ENCODE measurements at places on chromosomes 6 and 20. TPM values are rescaled to one million over a fixed set of nuclear protein-coding genes. Genes with fewer than 3 reads are reported as not detected.

DNA sequence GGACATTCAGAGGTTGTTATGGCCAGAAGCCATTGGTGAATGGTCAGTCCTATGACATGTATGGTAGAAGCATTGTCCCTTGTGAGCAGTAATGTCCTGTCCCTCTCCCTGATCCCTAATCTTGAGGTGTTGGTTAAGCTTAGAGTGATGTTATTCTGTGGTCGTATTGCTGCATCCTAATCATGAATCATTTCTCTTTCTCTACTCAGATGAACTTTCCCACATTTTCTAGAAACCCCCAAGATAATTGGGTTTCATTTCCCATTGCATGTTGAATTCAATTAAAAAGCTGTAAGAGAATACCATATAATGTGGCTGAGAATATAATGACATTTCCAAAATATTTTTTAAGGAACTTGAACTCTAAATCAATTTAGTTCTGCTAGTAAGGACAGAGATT is 175.1 kb downstream of the PLCB4 start:
- DNase-seq, result no peak

The CNBD2 gene
- 3.4 TPM for total RNA-seq

- no peak for DNase-seq
These were observed 9.2 kb downstream of the RAET1G start for GRCh38 chr6:149913540-149914240.

DNA sequence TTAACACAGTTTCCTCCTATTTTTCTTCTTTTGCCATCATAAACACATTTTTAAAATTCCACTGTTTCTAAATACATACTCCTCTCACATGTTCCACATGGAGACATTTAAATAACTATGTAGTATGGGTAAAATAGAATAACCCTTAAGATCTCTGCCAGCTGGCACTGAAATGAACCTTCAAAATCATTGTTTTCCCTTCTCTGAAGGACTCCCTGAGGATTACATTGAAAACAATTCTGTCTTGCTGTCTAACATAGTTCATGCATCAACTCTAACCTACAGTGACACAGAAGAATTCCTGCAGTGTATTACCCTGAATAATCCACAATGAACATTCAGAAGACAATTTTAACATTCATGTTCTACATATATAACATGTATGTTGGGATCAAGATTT is 1361.8 kb upstream of the CITED2 start:
- no peak for DNase-seq

DNA sequence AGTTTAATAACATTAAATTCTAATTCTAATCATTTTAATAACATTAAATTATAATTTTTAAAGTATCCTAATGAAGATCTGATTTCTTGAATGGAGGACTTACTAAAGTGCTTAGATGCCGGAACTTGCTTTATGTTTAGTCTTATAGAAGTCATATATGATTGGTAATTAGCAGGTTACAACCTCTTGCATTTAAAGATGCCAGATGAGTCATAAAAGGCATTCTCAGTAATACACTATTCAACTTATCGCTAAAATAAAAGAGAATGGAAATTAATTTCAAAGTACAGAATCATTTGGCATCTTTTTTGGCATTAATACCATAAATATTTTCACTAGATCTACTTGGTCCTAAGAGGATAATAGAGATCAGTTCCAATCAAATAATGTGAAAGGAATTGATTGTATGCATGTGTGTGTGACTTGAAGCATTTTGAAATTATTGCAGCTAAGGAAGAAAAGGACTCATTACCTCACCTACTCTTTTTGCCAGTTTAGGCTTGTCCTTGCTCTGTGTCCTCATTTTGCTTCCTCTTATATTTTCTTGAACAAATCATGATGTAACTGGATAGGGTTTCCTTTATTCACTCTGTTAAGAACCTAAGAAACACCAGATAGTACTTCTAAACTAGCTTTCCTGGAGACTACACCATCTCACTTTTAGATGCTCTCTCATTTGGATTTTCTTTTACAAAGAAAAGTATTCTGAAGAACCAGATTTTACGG is 2.7 kb downstream of the COL21A1 start:
- DNase-seq, result no peak

DNA sequence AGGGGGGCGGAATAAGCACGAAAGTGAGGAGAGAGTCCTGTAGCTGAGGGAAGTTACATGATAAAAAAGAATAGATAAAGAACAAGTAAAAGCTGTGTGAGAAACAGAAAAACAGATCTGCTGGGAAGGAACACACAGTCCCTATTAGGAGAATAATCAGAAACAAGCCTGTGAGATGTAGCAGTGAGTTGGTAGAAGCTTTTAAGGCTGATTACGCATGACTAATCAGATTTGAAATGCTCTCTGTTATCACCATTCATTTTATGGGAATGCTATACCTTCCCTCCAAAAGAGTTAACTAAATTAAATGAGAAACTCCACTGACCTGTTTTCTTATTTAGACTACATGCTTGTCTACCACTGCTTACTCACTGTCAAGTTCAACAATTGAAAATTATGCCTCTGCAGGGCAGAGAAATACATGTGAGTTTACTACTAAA is 15.8 kb downstream of the REPS1 start:
- no peak for DNase-seq

DNA sequence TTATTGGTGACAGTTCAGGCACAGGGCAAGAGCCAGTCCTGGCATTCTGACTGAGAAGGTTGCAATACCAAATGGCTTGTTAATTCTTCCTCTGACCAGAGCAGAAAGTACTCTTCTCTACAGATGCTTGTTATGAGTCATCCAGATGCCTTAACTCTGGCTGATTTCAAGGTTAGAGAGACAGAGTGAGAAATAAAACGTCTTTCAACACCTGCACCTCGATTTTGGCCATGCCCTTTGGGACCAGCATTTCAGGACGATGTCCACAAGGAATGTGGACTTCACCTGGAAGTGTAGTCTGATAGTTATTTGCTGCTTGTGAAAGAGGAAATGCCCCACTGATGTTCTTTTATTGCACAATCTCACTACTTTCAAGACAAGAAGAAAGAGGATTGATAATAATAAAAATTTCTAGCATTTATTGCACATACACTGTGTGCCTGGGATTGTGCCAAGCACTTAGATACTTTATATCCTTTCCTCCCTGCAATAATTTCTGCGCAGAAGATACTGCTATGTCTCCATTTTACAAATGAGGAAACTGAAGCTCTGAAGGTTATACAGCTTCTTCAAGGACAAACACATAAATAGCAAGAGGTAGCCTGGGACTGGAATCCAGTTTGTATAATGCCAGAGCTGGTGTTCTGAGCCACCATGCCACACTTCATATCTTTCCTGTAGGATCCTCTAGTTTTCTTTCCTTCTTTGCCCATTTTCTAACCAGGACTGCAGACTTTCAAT is 33.5 kb upstream of the MCM3 start:
- DNase-seq, result no peak

DNA sequence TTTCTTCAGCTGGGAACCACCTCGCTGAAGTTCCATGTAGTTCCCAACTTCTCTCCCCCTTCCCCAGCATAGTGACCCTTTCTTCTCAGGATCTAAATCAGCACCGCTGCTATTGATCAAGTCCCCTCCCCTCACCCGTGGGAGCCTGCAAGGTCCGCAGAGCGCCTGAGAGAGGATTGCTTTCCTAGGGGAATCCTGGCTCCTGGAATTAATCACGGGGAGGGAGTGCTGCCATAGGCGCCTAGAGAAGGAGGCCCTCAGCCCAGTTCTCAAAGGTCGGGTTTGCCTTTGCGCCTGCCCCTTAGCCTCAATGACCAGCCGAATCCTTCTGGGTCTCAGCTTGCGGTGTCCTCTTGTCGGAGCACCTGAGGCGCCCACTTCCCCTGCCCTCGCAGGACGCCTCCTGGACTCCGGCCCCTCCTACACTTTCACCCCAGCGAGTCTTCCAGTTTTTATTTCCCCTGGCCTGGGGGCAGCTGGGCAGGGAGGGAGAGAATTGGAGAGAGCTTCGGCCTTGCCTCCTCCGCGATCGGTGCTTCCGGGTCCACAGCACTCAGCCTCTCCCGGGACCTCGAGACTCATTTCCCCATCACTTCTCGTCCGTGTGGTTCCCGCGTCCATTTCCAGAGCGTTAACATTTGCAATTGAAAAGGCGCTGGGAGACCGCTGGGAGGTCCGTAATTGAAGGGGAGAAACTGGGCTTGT is 3.1 kb upstream of the NKX2-2 start:
- no peak for DNase-seq

GRCh38 chr6:41732591-41733359 is 2.6 kb downstream of the TFEB start:
- DNase-seq, result no peak

The TMC2 gene
- total RNA-seq, result not detected

Data from left cardiac atrium (tissue), 4 donors.